GM12892 (cell line): ENCODE measurements at places on chromosomes 2 and 18.

DNA sequence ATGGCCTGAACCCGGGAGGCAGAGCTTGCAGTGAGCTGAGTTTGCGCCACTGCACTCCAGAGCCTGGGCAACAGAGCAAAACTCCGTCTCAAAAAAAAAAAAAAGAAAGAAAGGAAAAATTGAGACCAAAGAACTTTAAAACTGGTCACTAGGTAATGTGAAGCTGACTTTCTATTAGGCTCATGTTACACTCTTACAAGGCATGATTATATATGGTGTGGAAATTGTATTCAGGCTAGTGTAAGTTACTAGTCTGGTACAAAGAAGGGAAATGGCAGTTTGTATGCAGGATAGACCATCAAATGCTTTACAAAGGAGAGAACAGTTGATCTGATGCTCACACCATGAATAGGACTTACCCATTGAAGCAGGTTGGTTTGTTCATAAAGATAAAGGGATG, 35.4 kb upstream of the ARMC9 start:
- no peak for DNase-seq

- DNase-seq, result no peak
Measured at GRCh38 chr2:156489750-156490465, 53.7 kb downstream of the GPD2 start.

- DNase-seq, result no peak
Measured at GRCh38 chr18:12076424-12077140, 17.1 kb upstream of the ANKRD62 start.

- no peak for DNase-seq
Measured at GRCh38 chr2:163281717-163282116, 443.1 kb upstream of the KCNH7 start.

- DNase-seq, result no peak
Measured at GRCh38 chr2:219492575-219492974, 6.1 kb upstream of the GMPPA start.
